ENCODE measurements at places on chromosomes 3 and 15.

DNA sequence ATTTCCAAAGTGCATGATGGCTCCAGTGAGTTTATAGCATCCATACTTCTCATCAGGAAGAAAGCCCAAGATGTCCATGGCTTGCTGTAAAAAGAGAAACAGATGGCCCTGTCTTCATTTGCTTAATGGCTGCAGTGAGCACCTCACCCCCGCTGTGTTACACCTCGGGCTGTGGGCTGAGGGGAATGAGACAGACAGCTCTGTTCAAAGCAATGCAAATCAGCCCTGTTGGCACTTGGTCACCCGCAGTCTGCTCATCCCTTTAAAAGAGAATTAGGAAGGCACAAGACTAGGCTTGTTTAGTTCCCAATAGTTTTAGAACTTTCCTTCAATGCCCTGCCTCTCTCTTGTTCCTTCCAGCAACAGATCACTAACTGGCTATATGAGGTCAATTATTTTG lies 25.2 kb downstream of the MYH15 start:
- no peak for DNase-seq

DNA sequence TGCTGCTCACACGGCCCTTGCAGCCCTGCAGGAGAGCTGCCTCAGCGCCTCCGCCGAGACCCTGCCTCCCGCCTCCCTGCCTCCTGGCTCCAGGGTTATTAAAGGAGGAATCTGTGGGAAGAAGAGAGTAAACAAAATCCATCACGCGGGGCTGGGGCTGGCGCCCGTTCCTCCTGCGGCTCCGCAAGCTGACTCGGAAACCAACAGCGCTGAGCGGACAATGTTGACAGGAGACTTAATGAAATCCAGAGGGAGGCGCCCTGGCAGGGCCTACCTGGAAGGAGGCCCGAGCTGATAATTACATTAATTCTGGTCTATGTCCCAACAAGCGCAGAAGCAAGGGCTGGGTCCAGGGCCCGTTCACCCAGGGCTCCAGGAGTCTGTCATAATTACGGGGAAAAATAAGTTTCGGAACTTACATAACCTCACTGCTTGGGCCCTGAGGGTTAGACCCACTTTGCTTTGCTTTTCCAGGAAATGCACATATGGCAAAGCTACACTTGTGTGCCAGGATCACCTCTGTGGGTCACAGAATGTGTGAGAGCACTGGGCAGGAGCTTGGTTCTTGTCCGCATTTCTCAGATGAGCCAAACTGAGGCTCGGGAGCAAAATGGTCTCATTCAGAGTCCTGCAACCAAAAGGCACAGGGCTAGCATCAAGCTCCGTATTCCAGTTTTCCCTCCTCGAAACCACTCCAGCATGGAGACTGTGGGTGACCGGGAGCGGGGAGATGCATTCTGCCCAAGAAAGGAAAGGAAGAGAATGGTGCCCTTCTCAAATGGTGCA lies 43.8 kb upstream of the SLC6A6 start:
- DNase-seq = no peak

DNA sequence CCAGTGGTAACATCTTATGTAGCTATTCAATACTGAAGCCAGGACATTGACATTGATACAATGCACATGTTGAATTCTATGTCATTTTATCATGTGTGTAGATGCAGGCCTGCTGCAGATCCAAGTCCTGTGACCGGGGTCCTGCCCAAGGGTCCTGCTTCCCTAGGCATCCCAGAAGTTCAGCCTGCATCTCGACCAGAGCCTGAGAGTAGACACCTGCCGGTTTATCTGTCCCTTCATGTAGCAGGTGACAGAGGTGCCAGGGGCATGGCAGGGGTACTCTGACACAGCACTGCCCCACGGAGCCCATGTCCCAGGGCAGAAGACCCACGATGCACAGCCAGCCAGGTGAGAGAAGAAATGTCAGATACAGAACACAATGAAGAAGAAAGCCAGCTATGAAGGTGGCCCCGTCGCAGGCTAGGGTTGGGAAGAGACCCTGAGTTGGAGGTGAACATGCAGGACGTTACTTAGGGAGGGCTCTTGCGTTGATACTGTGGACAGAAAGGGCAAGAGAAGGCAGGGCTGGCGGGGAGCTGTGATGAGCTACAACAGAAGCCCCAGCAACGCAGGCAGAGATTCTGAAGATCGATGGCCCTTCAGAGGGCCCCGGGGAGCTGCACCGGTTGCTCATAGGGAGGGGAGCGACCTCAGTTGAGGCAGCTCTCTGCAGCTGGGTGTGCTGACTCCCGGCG lies 51.0 kb downstream of the TPRA1 start:
- DNase-seq = no peak

- no peak for DNase-seq
These were observed 61.5 kb upstream of the GRM7 start for GRCh38 chr3:6799264-6799915.

- DNase-seq = no peak
These were observed 3.5 kb upstream of the SEMA5B start for GRCh38 chr3:123031051-123031450.

- no peak for DNase-seq
These were observed 162.7 kb upstream of the IQSEC1 start for GRCh38 chr3:13235897-13236296.

- DNase-seq = no peak
These were observed 53.8 kb upstream of the MRPS22 start for GRCh38 chr3:139289860-139290524.

DNA sequence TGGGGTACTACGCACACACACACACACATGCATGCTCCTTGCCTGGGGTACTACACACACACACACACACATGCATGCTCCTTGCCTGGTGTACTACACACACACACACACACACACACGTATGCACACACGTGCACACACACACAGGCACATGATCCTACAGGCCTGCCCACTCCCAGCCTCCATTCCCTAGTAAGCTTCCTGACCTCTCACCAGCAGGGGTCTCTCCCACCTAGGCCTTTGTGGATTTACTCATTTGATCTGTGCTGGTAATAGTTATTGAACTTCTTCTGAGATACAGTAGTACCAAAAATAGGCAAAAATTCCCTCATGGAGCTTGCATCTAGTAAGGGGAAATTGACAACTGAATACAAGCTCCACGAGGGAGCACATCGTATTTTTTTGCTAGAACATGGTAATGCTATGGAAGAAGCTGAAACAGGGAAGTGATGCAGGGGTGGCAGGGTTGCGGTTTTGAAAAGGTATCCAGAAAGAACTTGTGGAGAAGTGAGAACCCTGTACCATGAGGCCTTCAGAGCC lies 19.1 kb downstream of the TTC21A start:
- DNase-seq = no peak

DNA sequence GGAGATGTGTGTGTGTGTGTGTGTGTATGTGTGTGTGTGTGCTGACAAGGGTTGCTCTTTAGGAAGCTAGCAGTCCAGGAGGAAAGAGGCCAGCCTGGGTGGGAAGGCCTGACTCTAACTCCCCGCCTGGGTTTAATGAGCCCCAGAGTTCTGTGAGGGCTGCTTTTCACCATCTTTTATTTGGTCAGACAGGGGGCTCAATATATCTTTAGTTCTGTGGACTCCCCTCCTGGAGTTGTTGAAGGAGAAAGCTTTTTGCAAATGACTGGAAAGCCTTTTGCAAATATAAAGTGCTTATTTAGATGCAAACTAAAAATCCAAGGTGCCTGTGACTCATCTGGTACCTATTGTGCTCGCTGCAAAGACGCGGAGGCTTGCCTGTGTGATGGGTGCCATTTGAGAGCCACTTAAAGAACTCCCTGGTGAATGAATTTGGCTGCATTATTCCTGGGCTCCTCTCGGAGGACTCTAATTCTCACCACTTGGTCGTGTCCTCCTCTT lies 24.5 kb downstream of the DRD3 start:
- no peak for DNase-seq

- no peak for DNase-seq
These were observed 302.5 kb upstream of the ATP11B start for GRCh38 chr3:182490596-182491491.

DNA sequence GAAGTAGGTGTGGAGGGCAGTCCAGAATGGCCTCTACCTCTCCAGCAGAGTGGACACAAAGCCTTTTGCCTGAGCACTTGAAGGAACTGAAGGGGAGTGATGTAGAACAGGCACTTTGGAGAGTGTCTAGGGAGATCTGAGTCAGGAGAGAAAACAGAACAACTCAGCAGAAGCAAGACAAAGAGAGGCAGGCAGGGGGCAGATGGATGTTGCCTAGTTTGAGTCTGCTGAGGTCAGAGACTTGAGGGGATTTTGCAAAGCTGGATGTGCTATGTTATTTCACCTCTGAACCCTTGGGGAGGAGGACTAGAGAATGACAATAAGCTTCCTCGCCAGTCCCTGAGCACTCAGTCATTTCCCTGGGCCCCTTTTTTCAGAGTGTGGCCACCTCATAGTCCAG lies 366.4 kb downstream of the EPHB1 start:
- DNase-seq = no peak

DNA sequence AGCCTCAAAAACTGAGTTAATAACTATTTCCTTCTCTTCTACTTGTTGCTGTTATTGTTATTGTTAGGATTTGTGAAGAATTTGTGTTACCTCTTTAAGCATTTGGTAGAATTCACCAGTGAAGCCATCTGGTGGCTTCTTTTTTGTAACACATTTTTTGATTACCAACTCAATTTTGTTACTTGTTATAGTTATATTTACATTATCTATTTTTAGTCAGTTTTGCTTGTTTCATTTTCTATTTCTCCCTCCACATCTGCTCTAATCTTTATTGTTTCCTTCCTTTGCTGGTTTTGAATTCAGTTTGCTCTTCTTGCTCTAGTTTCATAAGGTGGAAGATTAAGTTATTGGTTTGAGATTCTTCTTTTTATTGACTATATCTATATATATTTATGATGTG lies 3.7 kb upstream of the SLC9C1 start:
- DNase-seq = no peak

- DNase-seq = no peak
These were observed 50.2 kb upstream of the VILL start for GRCh38 chr3:37940242-37940908.

GRCh38 chr15:69215314-69216035 lies 55.0 kb downstream of the GLCE start:
- DNase-seq = no peak

DNA sequence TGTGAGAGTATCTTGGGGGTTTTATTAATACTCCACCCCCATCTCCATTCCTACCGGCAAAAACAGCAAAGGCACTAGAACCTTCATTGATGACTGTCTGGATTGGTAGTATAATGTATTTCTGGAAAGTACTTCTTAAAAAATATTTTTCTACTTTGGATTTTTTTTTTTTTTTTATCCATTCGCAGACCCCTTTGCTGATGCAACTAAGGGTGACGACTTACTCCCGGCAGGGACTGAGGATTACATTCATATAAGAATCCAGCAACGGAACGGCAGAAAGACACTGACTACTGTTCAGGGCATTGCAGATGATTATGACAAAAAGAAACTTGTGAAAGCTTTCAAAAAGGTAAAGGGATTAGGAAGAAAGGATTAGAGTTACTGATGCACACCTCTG lies 1.2 kb downstream of the EIF1B start:
- no peak for DNase-seq

DNA sequence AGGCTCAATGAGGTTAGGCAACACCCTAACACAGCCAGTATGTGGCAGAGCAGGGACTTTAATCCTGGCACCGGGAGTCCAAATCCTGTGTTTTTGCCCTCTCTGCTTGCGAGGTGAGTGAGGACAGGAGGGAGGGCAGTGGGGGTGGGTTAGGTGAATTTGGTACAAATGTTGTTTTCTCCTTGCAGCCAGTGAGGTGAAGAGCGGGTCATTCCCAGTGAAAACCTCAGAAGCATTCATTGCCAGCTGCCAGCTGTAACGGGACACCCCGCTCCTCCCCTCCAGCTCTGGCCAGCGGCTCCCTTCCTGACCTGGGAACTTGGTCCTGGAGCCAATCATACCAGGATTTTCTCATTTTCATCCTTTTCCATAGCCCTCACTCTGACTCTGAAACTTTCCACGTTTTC lies 45.7 kb upstream of the RAB6B start:
- DNase-seq = no peak

- no peak for DNase-seq
These were observed 2.3 kb upstream of the TM4SF19 start for GRCh38 chr3:196340466-196340865.

- no peak for DNase-seq
These were observed 60.7 kb upstream of the ALDH1A3 start for GRCh38 chr15:100818927-100819326.

GRCh38 chr3:195546130-195546560 lies 3.0 kb upstream of the PPP1R2 start:
- no peak for DNase-seq

DNA sequence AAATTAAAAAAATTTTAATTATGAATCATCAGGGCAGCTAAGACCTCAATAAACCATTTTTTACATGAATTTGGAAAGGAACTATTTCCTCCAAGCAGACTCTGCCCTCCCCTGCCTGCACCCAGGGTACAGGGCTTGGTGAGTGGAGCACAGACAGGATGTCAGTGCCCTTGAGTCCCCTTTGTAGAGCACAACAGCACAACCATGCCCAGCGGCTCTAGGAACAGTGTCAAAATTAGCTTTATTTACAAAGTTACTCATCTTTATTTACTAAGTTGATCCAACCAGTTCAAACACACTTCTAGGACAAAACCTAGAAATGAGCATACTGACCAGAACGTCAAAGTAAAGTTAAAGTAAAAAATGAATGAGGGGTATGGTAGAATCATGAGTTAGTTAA lies 90.6 kb upstream of the TSC22D2 start:
- no peak for DNase-seq

DNA sequence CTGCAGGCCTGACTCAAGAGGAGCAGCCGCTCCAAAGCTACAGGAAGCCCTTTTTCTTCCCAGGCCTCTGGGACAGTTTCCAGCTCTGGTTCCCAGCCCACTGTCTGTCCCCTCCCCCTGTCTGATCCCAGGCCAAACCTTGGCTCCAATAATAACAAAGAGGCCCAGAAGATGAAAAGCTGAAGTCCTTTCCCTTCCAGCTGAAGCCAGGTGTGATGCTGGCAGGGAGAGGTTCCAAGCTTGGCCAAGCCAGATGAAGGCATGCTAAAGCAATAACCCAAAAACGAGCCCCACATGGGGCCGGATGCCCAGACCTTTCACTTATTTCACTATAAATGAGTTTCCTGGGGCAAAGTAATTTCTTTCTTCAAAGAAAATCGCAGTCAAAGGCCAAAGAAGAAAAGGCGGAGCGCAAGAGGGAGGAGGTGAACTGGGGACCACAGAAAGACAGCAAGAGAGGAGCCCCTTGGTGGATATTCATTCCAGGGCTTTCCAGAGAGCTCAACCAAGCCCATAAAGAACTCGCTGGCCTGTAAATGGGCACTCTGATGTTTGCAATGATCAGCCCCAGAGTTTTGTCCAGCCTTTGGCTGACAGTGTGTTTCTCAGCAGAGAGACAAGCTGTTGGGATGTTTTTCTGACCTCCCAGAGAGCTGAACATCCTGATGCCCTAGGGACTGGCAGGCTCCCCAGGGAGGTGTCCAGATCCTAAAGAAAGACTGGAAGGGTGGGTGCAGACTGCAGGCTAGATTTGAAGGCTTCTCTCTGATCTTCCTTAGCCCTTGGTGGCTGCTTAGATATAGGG lies 157.6 kb downstream of the UACA start:
- DNase-seq = no peak

DNA sequence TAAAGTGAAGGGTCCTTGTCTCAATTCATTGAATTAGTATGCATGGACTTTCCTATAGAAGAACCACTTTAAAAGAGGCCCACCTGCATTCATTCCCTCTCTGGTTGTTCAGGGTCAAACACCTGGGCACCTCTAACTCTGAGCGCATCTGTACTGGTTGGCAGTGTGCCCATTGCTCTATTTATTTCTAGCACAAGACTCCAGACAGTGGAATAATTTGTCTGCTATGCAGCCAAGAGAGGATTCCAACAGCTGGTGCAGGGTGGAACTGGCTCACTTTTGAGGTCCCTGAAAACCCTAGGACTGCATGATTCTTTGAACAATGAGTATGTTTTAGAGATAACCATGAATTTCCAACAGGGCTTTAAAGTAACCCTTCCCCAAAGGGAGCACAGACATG lies 57.9 kb downstream of the CCDC33 start:
- DNase-seq = no peak
